ENCODE measurements at places on chromosomes 13 and 19.
A peak's percentile ranks its signal among the peaks of the same experiment; 100 is the strongest.

DNA sequence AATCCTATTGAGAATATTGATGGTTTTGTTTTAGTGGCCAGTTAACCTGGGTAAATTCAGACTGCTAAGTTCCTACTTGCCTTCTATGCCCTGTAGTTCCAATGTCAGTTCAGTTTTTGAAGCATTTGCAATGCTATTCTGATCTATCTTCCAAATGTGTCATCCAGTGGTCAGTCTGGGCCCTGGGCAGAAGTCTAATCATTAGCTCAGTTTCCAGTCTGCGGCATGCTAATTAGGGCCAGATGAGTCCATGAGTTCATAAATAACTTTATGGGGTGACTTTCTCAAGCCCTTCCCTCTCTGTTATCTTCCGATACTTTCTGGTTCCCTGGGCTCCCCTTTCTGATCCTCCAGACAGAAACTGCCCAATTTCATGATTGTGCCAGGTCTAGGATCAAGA, 32.7 kb downstream of the FAM187B start:
- no peak for DNase-seq

GRCh38 chr19:10960314-10961072, at the start of gene SMARCA4:
TSS of gene SMARCA4 (plus strand) at chr19:10961030. CDS start at chr19:10984152, 23,122 bp downstream.
- peak; percentile 63 for DNase-seq

GRCh38 chr13:88623150-88623549, 952.0 kb downstream of the SLITRK5 start:
- DNase-seq, result no peak

DNA sequence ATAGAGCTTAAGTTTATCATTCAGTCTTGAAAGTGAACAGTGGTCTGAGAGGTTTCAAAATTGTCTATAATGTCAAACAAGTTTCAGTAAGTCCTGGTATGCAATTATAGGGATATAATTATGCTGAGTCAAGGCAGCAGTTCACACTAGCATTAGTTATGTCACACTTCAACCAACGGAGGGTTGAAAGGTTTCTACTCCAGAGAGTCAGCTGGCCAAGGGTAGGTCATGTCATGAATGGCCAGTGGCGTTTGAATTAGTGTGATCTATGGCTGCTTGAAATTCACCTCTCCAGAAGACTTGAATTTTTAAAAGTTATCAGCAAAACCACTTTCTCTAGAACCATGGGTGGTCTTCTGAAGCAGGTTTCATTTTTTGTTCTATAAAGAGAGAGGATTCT, 108.6 kb downstream of the TNFRSF19 start:
- DNase-seq, result no peak

- DNase-seq, result no peak
Measured at GRCh38 chr19:11538232-11539036, at the start of gene CNN1. TSS of gene CNN1 (plus strand) at chr19:11538851. CDS start at chr19:11538928, 77 bp downstream.

DNA sequence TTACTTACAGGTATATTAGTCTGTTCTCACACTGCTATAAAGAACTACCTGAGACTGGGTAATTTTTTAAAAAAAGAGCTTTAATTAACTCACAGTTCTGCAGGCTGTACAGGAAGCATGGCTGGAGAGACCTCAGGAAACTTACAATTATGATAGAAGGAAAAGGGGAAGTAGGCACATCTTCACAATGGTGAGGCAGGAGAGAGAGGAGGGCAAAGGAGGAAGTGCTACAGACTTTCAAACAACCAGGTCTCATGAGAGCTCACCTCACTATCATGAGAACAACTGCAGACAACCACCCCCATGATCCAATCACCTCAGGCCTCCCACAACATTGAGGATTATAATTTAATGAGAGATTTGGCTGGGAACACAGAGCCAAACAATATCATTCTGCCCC, 511.7 kb downstream of the SLITRK6 start:
- DNase-seq, result no peak

DNA sequence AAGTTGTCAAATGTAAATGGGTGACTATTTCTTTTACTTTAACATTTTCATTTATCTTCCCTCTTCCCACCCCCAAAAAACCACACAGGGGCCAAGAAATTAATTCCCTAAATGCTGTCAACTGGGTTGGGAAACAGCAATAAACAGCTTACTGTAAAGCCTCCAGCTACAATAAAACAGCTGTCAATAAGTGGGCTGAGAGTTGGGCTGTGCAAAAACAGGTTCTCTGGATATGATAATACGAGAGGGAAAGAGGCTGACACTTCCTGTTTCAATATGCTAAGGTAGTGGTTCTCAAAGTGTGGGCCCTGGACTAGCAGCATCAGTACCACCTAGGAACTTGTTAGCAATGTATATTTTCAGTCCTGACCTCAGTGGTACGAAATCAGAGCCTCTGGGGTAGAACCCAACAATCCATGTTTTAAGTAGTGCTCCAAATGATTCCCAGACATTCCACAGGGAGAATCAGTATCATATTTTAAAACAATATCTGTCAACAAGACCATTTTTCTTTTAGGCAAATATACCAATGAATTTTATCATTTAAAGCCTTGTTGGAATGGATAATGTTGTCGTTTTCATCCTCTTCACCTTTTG, 8.4 kb downstream of the PCDH9 start:
- no peak for DNase-seq

DNA sequence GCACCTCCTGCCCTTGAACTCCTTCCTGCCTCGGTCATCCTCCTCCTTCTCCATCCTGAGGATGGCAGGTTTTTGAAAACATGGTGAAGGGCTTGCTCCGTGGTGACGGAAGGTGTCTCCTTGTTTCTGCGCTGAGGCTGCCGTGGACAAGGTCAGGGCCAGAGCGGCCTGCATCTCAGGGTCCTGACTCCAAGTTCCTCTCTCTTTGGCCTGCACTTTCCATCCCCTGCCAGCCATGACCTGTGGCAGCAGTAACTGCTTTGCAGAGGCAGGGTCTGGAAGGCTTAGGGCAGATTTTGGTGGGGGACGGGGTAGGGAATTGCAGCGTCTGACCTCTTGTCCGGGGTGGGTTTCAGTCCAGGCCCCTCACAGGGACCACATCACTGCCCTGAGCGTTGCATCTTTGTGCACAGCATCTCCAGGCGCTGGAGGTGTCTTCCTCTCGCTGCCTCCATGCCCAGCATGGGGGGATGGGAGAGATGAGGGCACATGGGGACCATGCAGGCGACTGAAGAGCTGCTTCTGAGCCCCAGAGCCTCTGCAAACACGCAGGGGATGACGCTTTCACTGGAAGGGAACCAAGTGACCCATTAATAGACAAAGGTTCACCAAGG, 216.8 kb downstream of the TEX29 start:
- no peak for DNase-seq

- DNase-seq, result no peak
Measured at GRCh38 chr19:21483589-21484170, 21.7 kb upstream of the ZNF429 start.

DNA sequence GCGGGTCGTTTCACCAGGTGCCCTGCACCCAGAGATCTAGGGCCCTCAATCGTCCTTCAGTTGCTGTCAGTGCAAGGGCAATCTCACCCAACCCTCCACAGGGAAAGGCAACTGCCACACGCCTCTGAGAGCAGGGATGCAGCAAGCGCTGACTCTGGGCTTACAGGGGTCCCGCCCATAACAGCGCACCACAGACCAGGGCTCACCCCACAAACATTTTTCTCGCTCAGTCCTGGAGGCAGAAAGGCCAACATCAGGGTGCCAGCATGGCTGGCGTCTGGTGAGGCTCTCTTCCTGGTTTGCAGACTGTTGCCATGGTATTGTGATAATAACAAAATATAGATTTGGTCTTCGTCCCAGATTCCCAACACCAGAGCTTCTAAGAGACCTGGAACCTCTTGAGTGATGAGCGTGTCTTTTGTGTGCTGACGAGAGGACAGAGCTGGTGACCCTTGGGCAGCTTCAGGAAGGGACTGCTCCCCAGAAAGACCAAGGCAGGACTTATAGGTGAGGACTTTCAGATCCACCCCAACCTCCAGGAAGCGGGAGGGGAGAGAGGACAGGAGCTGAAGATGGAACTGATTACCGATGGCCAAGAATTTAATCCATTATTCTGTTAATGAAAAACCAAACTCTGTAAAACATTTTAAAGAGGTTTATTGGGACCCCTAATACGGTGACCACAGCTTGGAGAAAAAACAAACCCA, 51.3 kb downstream of the C13orf46 start:
- no peak for DNase-seq

- DNase-seq, result no peak
Measured at GRCh38 chr19:2192862-2193261, 29.1 kb downstream of the DOT1L start.

Data from NCI-H2029 treated with DMSO at 0.1 percent for 48 hours (cell line).